ENCODE measurements at places on chromosomes 3 and 15.

- DNase-seq, result no peak
Observed at GRCh38 chr3:156131799-156132198, 11.4 kb downstream of the KCNAB1 start.

GRCh38 chr15:29888646-29889045, 66.4 kb upstream of the TJP1 start:
- no peak for DNase-seq

DNA sequence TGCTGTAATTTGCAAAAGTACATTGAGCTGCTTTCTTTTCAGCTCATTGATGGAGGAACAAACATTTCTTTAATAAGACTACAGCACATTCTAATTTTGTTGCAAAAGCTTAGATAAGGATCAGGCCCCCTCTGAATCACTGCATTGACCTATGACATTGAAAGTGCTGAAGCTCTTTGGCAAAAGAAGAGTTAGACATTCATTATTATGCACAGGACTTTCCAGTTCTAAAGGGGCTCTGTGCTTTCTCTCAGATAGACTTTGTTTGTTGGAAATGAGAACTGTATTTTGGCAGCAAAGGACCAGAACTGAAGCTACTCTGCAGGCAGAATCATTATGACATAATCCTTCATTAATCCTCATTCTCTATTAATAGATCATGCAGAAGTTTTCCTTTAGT, 252.9 kb upstream of the SOX2 start:
- DNase-seq, result no peak

DNA sequence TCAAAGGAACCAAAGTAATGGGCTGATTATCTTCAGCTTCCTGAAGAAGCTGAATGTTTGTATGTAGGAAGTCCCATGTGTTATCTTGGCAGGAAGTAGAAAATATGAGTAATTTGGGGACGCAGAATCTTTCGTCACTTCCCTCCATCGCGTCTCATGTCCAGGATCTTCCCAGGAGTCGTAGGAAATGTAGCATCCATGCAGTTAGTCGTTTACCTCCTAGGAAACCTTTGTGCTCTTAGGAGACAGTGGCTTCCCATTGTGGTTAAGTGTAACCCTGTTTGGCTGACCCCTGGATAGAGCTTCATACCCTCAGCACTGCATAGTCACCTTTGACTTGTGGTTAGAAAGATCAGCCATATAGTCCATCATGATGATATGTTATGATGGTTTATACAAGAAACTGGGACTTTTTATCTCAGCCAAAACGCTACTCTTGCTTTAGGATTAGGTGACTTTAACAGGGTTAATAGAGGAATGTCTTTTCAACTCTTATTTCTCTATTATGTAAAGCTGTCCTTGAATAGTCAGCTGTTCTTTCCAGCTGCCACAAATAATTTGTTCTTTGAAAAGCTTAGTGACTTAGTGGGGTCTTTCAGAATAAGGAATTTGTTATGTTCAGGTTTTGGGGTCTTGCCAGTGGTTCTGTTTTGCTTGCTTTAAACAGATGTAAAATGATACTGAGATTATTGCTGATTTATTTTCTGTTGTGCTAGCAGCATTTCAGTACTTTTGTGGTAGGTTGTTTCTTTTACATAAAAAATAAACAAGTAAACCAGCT, 92.2 kb downstream of the KLHL25 start:
- DNase-seq, result no peak

GRCh38 chr3:13681931-13682330, 133.0 kb downstream of the FBLN2 start:
- no peak for DNase-seq

GRCh38 chr3:197801891-197802778, 11.1 kb downstream of the LRCH3 start:
- no peak for DNase-seq

GRCh38 chr3:53702776-53703530, 143.3 kb downstream of the CHDH start:
- DNase-seq, result no peak

GRCh38 chr3:195195321-195196209, 75.4 kb downstream of the XXYLT1 start:
- no peak for DNase-seq

Measured in activated gamma-delta T cell treated with anti-CD3 and anti-CD28 coated beads, Interleukin-2, amount 50 U/mL, for 16 hours (primary cell).